ENCODE measurements at places on chromosomes 16 and 17. TPM values are rescaled to one million over a fixed set of nuclear protein-coding genes. Genes with fewer than 3 reads are reported as not detected.

The CCT6B gene
- 0.59 TPM for total RNA-seq

The PYY gene
- not detected for total RNA-seq

The CHST6 gene
- 1.5 TPM for total RNA-seq

The WSCD1 gene
- 37.3 TPM for total RNA-seq

The ZACN gene
- total RNA-seq: not detected

The TEKT5 gene
- not detected for total RNA-seq

The TCAP gene
- total RNA-seq: 0.07 TPM
